Activated naive CD4-positive, alpha-beta T cell treated with anti-CD3 and anti-CD28 coated beads, Interleukin-2, amount 10 ng/mL, durations not matched to agents 7 days and 5 days (primary cell): ENCODE measurements at places on chromosomes 6 and 20.

GRCh38 chr6:52503851-52504781 is 72.7 kb downstream of the TRAM2 start:
- DNase-seq, result no peak

DNA sequence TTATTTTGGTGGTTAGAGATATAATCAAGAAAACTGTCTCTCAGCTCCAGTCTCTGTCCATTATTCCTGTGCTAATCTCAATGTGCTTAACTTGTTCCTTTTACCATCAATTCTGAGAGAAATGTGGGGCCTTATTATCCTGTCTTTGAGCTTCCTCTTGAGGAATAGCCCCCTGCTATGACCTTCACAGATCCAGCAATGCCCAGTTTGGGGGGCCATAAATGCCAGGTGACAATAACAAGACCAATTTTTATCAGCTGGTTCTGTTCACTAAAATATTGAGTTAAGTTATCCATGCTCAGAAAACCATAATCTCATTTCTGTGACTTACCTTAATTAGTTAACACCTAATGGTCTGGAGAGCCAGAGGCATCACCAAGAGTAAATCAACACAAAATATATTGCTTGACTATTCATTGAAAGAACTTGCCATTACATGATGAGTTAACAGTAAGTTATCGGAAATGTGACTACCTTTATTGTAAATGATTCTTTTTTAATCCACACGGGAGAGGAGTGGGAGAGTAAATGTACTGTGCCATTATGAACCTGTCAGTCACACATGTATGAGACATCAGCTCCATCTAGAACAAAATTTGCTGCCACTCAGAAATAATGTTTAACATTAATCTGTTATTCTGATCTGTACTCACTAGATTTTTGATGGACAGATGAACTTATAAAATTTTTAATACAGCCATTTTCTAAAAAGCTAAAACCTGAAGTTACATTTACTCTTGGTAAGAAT is 149.7 kb downstream of the ID4 start:
- no peak for DNase-seq

DNA sequence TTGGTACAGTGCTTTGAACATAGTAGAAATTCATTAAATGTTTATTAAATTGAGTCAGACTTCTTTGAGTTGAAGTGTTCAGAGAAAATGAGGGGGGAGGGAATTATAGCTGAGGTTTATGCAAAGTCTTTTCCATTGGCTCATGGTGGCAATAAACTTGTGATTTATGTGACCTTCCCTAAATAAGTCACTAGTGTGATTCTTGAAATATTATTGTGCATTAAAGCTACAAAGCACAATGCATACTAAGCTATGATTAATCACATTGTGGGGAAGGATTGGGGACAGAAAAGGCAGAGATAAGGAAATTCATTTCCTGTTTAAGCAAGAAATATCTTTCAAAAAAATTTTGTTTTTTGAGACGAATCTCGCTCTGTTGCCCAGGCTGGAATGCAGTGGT is 877.5 kb downstream of the TFAP2A start:
- DNase-seq, result no peak

DNA sequence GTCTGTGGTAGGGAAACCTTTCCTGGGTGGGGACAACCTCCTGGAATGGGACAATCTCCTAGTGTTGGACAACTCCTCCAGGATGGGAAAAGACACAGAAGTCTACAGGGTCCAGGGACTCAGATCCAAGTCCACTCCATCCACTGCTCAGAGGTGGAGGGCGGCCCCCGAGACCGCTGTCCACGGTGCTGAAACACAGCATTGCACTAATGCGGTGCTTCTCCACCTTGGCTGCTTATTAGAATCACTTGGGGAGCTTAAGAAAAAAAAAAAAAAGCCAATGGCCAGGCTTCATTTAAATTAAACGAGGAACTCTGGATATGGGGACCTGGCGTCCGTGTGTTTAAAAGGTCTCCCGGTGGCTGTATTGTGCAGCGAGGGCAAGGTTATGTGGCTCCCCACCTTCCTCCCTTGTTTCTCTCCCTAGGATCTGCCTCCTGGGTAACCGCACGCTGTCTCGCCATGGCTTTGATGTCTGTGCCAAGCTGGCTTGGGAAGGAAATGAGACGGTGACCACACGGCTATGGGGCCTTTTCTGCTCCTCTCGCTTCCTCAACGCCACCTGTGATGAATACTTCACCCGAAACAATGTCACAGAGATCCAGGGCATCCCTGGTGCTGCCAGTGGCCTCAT is 12.0 kb downstream of the SLC12A5 start:
- peak; percentile 77 for DNase-seq

GRCh38 chr20:3749689-3750531 is 17.4 kb downstream of the HSPA12B start:
- DNase-seq, result peak; percentile 55

GRCh38 chr20:38892091-38892981 is 33.9 kb upstream of the FAM83D start:
- no peak for DNase-seq

GRCh38 chr20:58990651-58991445 is 9.8 kb downstream of the NELFCD start:
- DNase-seq, result no peak

GRCh38 chr6:33904050-33904746 is 100.4 kb upstream of the MLN start:
- DNase-seq, result peak; percentile 95

DNA sequence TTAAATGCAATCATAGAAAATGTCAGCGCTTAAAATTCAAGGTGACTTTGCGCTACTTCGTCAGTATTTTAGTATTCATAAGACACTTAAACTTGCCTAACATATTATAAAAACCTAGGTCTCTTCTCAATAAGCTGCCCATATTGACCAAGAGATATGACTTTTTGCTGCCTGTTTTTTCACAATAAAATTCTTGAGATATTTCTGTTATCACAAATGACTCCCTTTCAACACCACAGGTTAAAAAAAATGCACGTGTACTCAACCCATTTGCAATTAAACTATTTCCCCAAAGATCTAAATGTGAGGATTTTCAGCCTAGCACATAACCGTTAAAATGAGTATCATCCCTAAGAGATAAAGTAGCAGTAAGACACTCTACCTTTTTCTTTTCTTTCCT is 10.7 kb downstream of the ATXN1 start:
- DNase-seq, result no peak

DNA sequence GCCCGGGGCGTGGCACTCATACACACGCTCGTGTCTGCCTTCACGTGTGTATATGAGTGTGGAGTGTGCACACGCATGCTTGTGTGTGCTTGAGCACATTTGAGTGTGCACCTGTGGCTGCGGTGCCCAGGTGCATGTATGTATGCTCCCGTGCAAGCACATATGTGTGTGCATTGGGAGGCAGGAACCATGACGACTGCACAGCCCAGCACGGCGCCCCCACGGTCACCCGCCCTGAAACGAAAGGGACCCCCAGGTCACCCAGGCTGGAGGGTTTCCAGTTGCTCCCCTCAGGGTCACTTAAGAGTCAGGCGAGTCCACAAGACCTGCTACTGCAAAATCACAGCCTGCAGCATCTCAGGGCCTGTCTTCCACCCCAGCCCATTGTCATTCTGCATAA is 94.7 kb downstream of the YTHDF1 start:
- DNase-seq, result no peak

- no peak for DNase-seq
Observed at GRCh38 chr6:39896701-39897100, 37.6 kb downstream of the MOCS1 start.

GRCh38 chr6:48977573-48977972 is 485.5 kb downstream of the MMUT start:
- no peak for DNase-seq

- DNase-seq, result no peak
Observed at GRCh38 chr6:145808239-145808638, 6.4 kb downstream of the FBXO30 start.

DNA sequence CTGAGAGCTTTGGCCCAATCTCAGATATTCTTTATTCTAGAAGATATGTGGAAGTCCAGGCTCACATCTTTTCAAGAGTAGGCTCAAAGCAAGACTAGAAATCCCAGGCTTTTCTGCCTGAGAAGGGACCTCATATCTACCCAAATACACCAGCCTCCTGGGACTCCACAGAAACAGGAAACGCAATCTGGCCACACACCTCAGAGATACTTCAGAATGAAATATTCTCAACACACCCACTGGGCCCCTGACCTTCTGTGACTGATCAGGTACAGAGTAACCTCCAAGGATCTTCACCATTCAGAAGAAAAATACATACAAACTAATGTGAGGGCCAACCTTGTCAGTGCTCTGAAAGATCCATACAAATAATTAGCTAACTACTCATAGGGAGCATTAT is 183.2 kb downstream of the HIVEP2 start:
- DNase-seq, result no peak

DNA sequence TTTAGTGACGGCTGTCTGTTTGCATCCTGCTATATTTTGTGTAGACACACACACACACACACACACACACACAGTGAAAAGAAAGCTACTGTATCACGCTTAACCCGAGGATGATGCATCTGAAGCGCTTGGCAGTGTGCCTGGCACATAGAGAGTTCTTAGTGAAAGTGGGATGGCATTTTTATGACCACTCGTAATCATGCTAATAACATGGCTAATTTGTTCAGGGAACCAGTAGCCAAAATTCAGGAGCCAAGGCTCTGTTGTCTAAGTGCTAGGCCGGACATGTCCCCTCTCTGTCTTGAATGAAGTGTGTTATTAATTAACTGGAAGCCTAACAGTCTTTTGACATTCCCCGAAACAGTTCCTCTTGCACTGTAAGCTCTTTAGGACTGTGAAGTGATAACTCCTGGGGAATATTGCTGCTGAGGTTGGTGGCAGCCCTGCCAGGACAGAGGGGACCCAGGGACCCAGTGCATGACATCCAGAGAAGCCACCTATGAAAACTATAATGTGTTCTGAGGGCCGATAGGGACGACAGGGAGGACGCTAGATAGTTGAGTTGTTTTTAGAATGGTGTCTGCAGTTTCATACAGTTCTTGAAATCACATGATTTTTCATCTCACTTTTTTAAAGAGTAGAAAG is 45.0 kb upstream of the IRF4 start:
- no peak for DNase-seq

- DNase-seq, result peak; percentile 72
Observed at GRCh38 chr6:110178626-110179405, 654 bp downstream of the WASF1 start.

DNA sequence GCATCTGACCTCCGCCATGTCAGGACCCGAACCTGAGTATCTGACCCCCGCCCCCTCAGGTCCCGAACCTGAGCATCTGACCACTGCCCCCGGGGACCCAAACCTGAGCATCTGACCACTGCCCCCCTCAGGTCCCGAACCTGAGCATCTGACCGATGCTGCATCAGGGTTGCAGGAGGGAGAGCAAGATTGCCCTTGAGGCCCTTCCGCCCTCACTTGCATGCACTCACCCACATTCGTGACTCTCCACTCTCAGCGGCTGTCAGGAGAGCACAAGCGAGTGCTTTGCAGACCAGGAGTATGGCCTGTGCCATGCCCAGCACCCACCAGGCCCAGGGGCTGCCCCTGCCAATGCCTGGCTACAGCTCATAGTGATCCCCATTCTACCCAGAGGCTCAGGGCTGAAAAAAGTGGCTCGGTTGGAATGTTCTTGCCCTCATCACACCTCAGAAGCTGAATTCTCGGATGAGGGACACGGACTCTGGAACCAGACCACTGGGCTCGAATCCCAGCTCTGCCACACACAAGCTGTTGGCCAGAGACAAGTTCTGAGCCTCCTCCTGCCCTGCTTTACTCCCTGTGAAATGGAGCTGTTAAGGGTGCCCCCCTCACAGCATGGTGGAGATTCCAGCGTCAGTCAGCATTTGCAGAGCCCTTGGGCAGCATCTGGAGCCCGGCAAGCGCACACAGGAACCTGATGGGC is 82.1 kb downstream of the DLL1 start:
- peak; percentile 12 for DNase-seq

- DNase-seq, result no peak
Observed at GRCh38 chr6:139833592-139833991, 459.1 kb upstream of the CITED2 start.

GRCh38 chr20:57161478-57162361 is 104.7 kb downstream of the BMP7 start:
- DNase-seq, result no peak

DNA sequence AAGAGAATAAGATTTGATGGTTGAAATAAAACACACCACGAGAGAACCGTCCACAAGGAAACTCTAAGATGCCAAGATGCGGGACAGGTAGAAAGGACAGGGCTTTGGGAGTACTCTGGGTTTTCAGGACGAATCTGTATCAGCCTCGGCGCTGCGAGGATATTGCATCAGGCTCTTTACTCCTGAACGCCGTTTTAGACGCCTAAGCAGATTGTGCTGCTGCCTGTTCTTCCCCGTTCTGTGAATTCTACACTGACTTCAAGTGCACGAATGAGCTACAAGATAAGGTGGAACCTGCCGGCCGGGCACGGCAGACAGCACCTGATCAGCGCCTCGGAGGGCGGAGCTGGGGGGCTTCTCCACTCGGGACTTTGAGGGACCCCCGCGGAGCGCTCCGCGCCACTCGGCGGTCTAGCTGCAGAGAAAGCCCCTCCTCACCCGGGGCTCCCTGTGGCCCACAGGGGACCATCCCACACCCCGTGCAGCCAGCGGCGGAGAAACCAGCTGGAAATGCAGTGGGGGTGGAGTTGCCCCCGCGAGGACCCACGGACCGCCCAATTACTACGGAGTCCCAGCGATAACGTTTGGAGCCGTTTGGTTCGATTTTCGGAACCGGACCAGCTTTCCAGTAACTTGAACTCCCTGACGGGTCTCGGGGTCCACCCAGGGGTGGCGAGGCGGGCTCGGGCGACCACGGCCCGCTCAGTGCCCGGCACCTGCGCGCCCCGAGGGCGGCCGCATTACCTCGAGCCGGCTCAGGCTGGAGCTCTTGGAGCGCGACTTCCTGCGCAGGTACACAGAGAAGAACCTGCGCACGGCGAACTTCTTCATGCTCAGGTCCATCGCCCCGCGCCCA is 646 bp downstream of the RPS6KA2 start:
- DNase-seq, result peak; percentile 51

- DNase-seq, result no peak
Observed at GRCh38 chr6:111515259-111515658, 32.2 kb upstream of the REV3L start.
